GM18507 (cell line): ENCODE measurements at places on chromosomes 5 and 9.

- DNase-seq: no peak
Observed at GRCh38 chr9:37676411-37676830, 25.7 kb downstream of the FRMPD1 start.

DNA sequence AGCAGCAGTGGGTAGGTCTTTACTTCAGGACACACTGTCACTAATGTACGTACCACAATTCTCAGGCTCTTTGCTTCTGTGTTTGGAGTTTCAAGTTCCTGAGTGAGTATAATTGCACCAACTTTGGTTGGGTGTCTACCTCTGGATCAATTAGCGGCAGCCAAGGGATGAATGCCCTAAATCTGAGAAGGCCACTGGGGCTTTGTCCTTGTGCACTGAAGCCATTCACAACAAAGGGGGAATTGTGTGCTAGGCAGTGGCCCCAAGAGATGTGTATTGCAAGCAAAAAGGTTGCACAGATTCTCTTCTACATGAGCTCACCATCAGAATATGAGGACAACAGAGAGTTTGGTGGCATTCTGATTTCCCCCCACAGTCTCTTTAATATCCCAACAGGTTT, 3.9 kb upstream of the PHF24 start:
- no peak for DNase-seq

- no peak for DNase-seq
Observed at GRCh38 chr9:68931821-68932220, 82.1 kb downstream of the PRKACG start.

GRCh38 chr5:80659106-80659505, 4.3 kb upstream of the DHFR start:
- DNase-seq: no peak

DNA sequence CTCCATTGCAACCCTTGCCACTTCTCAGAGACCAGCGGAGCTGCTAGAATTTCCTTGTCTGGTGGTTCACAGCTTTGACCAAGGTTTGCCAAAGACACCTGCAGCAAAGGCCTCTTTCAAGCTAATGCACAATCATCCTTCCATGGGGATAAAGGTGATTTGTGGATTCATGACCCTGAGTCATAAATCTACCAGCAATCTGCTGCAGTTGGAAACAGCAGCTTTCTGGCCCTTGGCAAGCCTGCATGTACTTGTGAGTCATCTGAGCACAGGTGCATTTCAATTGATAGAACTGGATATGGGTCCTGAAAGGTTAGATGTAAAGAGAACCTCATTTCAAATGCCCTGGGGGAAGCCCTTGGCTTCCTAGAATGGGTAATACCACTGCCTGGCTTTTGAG, 21.6 kb upstream of the TCF7 start:
- no peak for DNase-seq

DNA sequence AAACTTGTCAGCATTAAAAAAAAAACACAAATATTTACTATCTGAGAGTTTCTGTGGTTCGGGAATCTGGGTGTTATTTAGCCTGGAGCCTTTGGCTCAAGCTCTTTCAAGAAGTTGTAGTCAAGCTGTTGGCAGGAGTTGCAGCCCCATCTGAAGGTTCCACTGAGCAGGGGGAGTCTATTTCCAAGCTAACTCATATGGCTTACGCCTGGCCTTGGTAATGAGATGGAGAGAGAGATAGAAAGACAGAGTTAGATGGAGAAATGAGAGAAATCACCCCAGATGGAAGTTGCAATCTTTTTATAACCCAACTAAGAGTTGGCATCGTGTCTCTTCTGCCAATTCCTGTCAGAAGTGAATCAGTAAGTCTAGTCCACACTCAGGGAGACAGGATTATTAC, 1075.2 kb upstream of the SEMA6A start:
- no peak for DNase-seq

- no peak for DNase-seq
Observed at GRCh38 chr5:146758938-146759337, 119.6 kb downstream of the PPP2R2B start.

- DNase-seq: no peak
Observed at GRCh38 chr5:139696167-139696893, 48.2 kb downstream of the CXXC5 start.

- DNase-seq: no peak
Observed at GRCh38 chr5:74252044-74252443, 388.5 kb downstream of the ENC1 start.
